ENCODE measurements at places on chromosomes 5 and 9.

- no peak for DNase-seq
Measured at GRCh38 chr5:117889596-117889995, 1098.8 kb downstream of the DTWD2 start.

- no peak for DNase-seq
Measured at GRCh38 chr5:10801931-10802666, 41.1 kb upstream of the DAP start.

DNA sequence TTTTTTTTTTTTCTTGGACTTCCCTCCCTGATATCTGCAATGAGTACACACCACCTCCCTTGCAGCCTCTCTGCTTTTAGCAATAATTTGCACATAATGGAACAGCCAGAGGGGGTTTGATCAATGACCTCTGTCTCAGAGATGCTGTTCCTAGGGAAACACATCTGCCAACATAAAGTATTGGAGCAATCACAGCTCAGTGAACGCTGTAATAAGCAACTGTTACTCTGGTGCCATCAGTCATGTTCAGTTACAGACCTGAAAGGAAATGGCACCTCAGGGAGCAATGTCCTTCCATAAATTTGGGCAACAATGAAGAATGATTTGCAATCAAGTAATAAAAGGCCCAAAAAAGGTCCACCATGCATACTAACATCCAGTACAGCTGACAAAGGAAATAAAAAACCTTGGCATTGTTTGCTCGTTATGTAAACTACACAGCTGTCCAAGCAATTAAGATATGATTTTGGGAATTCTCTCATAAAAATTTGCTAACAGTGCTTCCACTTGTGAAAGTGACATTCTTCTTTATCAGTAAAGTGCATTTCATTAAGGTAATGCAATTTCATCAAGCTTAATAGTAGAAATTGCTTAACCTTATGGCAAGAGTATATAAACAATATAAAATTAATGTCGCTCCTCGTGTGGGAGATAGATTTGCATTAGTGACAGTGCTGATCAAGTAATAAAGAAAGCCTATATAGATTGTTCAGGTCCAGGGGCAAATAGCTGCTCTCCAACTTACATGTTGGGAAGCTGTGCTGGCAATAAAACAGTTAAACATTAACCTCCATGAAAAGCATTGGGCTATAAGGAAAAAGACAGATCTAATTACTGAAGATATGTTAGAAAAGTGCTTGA is 167.8 kb downstream of the RASEF start:
- no peak for DNase-seq

DNA sequence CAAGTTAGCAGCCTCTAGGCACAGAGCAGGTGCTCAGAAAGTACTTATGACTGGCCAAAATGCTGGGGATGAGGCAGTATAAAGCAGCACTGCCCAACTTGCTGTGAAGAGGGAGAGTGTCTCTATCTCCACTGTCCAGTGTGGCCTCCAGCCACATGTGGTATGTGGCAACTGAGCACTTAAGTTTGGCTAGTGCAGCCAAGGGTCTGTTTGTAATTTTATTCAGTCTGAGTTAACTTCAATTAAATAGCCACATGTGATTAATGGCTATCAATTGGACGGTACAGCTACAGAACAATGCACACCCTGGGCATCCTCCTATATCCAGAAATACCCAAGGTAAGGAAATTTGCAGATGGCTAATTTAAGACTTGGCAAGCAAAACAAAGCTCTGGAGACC is 26.9 kb downstream of the ROR2 start:
- no peak for DNase-seq

GRCh38 chr5:15948190-15948589 is 231.4 kb downstream of the MARCHF11 start:
- DNase-seq, result no peak

DNA sequence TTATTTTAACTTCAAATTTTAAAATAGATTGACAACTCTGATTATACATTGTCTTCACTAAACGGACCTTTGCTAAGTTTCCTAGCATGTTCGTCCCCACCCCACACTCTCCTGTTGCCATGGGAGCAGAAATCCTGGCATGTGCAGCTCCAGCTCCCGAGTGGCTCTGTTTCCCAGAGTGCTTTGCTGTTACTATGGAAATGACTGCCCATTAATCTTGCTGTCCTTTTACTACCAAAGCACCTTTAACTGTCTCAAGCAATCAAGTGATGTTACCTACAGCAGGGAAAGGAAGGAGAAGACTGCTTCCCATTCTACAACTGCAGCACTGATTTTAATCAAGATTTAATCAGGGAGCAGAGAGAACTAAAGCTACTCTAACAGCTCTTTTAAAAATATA is 212.0 kb upstream of the KIF2A start:
- no peak for DNase-seq

- DNase-seq, result no peak
Measured at GRCh38 chr5:36344899-36345298, 43.2 kb upstream of the RANBP3L start.

DNA sequence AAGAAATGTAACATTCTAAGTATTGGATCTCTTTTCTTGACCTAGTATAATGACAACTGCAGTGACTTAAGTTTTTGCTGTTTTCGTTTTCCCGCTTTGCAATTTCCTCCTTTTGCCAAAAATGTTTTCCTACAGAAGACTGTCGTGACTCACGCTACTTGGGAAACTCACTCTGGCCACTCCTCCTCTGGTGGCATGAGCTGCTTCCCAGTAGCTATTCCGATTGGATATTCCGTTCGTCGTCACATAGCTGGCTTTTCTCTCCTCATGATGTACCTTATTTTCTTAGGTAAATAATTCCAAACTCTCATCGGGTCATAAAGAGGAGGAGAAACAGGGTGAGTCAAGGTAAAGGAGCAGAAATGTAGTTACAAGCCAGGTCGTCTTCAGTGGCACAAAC is 64.9 kb downstream of the GOLPH3 start:
- DNase-seq, result no peak

DNA sequence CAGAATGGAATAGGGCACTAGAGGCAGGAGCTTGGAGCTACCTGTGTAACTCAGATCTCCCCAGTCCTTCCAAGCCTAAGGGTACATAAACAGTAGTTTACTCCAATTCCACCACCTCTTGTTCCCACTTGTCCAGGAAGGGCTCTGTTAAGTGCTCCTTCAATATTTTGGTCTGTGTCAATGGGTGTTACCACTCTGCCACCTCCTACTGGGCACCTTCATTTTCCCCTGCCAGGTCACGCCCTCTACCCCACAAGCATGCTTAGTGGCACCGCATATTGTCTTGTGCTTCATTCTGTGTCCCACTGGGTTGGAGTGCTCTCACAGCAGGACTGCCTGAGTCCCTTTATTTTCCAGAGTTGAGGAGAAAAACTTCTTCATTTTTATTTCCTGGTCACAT is 459.8 kb downstream of the ARHGEF28 start:
- no peak for DNase-seq

DNA sequence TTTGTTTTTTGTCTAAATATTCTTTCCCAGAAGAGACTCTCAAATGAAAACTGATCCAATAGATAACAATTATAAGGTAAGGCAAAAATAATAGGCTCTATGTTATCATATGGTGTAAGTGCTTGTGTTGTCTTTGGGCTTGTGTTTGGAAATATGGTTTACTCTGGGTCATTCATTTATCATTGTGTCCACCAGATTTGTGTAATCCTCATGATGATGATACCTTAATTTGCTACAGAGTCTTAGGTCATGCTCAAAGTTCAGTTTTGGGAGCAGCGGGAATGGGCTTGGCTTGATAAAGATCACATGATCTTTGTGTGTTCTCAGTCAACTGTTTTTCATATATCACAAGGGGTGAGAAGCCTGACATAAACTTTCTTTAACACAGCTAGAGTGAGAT is 34.2 kb downstream of the PLPPR1 start:
- DNase-seq, result no peak

- DNase-seq, result peak; percentile 73
Measured at GRCh38 chr5:180860273-180860886, 696 bp downstream of the ZFP62 start.

GRCh38 chr5:111494355-111494999 is 17.9 kb downstream of the STARD4 start:
- DNase-seq, result no peak
